ENCODE measurements at places on chromosomes 16 and 17.

- DNase-seq: peak; percentile 28
Observed at GRCh38 chr17:70968302-70968701, 799.0 kb downstream of the KCNJ2 start.

DNA sequence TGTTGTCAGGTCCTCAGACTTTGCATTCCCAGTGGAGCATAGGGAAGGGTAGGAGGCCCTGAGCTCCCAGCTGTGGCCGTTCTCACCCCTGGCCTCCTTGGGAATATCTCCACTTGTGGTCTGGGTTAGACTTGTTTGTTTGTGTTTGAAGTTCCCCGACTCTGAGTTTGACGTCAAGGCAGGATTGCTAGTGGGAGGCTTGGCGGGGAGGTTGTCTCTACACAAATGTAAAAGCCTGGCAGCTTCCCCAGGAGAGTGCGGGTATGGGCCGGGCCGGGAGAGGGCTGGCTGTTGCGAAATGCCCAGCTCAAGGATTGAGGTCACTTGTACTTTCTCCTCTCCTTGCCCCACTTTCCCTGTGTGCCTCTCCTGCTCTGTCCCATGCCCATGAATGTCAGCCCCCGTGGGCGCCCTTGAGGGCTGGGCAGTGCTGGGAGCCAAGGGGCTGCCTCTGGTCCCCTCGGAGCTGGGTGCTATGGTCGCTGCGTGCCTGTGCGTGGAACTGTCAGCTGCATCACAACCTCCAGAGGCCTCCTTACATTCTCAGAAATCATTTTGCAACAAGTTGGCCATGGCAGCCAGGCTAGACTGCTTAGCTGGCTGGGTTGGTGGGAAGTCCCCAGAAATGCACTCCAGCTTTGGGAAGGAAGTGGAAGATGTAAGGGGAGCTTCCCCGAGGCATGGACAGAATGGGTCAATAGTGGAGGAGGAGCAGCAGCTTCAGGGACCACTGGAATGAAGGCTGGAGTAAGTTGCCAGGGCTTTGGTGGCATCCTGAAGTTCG is 84.3 kb downstream of the KSR1 start:
- DNase-seq: peak; percentile 99

- no peak for DNase-seq
Observed at GRCh38 chr16:58027161-58027915, 1.8 kb downstream of the MMP15 start.

DNA sequence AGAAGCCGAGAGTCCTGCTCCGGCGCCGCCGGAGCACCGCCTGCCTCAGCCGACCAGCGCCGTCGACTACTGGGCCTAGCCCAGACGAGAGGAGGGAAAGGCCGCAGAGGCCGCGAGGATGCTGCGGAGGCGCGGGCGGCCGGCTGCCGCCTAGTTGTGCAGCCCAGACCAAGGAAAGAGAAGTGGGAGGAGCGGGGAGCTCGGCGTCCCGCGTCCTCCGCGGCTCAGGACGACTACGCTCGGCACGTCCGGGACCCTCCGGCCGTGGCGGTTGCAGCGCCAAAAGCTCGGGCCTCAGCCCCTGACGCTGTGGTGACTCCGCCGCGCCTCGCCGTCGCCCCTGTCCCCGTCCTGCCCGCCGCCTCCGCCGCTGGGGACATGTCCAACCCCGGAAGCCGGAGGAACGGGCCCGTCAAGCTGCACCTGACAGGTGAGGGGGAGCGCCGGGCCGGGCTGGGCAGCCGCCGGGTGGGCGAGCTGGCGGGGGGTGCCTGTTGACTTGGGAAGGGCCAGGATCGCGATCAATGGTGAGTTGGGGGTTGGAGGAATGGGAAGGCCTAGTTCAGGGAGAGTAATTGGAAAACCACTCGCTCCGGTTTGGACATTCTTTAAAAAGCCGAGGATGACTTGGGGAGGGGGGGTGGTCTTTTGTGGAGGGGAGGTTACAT is 37.7 kb downstream of the RNF135 start:
- DNase-seq: peak; percentile 67

GRCh38 chr16:82241469-82242052 is 71.5 kb upstream of the MPHOSPH6 start:
- DNase-seq: no peak

All from cardiac fibroblast (primary cell).